ENCODE measurements at places on chromosomes 12 and 14.

DNA sequence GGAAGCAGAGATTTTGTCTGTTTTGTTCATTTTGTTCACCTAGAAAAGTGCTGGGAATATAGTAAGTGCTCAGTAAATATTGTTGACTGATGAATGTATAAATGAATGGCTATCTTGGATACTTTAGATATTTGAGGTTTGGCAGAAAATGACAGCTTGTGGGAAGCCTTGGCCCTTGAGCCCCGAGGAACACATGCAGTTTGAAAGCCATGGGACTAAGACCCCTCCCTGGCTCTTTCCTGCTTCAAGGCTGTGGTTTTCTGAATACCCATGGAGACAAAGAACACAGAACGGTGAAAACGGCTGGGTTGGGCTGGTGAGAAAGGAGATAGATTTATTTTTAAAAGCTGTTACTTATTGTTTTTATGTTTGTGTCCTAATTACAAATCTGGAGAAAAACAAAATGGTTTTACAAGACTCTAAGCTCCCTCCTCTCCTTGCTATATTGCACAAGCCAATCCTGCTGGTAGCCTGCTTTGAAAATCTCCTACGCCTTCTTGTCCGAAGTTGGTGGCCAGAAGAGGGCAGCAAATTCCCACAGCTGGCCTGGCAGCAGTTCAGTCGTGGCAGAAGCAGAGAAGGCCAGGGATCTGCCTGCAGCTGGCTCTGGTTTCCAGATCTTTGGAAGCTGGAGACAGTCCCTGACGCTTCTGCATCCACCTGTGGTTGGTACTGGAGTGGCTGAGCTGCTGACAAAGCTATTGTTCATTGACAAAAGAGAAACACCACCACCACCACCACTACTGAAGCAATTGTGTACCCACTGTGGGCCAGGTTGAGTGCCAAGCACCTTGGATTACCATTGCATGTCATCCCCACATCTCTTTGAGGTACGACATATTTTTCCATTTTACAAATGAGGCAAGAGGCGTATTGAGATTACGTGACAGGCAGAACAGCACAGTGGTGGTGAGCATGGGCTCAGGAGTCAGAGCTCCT lies 5.2 kb upstream of the KRT85 start:
- DNase-seq, result no peak

- DNase-seq, result no peak
These were observed 36.3 kb downstream of the PRKAB1 start for GRCh38 chr12:119704065-119704747.

DNA sequence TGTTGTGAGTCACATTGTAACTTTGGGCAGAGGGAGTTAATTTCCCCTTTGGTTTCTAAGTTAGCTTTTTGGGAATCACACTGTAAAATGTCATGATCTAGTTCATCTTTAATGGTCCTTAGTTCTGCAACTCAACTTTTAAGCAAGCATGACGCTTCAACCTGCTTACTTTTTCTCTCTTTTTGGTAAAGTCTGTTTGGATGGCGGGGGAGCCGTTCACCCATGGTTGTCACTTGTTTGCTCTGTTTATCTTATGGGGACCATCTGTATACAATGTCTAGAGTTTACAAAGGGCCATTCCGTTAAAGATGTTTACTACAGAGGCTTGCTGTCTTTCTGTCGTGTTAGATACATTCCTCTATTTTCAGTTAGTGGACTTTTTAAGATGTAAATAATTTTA lies 172.0 kb downstream of the SRGAP1 start:
- DNase-seq, result no peak

- no peak for DNase-seq
These were observed 45.3 kb upstream of the SINHCAF start for GRCh38 chr12:31371256-31371620.

GRCh38 chr12:4960030-4960429 lies 50.3 kb downstream of the KCNA1 start:
- DNase-seq, result no peak

- no peak for DNase-seq
These were observed 273.9 kb upstream of the RGS6 start for GRCh38 chr14:71658261-71658860.

DNA sequence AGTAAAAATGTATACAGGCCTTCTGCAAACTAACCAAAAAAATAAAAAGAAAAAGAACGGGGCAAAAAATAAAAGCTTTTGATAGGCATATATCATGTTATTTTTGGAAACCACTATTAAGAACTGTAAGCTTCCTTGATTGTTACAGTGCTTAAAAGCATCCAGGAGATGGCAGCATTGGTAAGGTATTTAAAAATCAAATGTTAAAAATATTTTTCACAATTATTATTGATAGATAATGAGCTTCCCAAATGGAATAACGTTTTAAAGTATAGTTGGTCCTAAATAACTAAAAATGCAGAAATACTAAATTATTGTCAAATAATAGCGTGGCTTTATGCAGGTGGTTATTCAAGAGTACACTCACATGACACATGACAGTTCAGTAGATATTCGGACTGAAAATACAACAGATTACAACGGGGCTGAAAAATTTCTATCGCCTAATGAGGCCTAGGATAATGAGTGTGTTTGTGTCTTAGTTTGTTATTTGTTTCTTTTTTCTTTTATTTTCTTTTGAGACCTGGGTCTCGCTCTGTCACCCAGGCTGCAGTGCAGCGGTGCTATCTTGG lies 127.2 kb upstream of the ATF7IP start:
- DNase-seq, result no peak

DNA sequence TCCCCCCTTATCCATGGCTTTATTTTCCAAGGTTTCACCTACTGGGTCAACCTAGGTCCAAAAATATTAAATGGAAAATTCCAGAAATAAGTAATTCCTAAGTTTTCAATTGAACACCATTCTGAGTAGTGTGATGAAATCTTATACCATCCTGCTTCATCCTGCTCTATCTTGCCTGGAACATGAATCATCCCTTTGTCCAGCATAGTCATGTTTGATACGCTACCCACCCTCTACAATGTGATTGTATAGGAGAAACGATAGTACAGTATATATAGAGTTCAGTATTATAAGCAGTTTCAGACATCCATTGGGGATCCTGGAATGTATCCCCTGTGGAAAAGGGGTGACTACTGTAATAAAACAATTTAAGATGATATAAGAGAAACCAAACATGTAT lies 62.2 kb downstream of the IFNG start:
- no peak for DNase-seq

Measured in activated naive CD4-positive, alpha-beta T cell treated with anti-CD3 and anti-CD28 coated beads, Interleukin-2, amount 50 U/mL, for 72 hours (primary cell).